ENCODE measurements at places on chromosomes 5 and 9.

GRCh38 chr5:81639556-81639955 is 111.3 kb downstream of the SSBP2 start:
- no peak for DNase-seq

DNA sequence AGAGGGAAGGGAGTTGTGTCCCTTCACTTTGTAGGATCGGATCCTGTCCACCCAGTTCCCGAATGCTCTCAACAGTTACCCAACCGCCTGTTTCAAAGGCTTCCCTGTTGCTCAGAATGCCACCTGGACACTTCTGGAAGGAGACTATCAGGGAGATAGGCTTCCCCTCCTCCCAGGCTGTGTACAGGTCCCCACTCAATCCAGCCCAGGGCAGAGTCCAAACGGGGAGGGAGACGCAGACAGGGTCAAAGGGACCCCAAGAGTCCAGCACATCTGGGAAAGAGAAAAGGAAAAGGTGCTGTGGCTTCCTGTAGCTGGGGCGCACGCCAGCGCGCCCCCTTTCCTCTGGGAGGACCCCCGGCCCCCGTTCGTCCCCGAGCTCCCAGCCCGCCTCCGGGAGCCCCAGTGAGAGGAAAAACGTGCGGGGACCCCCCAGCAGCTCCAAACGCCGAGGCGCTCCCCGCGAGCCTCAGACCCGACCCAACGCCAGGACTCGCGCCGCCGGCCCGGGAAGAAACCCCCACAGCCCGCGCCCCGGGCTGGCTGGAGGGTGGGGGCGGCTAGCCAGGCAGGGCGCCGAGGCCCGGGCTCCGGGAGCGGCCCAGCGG is 640 bp downstream of the SURF4 start:
- no peak for DNase-seq

GRCh38 chr5:170144286-170145023 is 38.8 kb downstream of the FOXI1 start:
- DNase-seq: no peak

DNA sequence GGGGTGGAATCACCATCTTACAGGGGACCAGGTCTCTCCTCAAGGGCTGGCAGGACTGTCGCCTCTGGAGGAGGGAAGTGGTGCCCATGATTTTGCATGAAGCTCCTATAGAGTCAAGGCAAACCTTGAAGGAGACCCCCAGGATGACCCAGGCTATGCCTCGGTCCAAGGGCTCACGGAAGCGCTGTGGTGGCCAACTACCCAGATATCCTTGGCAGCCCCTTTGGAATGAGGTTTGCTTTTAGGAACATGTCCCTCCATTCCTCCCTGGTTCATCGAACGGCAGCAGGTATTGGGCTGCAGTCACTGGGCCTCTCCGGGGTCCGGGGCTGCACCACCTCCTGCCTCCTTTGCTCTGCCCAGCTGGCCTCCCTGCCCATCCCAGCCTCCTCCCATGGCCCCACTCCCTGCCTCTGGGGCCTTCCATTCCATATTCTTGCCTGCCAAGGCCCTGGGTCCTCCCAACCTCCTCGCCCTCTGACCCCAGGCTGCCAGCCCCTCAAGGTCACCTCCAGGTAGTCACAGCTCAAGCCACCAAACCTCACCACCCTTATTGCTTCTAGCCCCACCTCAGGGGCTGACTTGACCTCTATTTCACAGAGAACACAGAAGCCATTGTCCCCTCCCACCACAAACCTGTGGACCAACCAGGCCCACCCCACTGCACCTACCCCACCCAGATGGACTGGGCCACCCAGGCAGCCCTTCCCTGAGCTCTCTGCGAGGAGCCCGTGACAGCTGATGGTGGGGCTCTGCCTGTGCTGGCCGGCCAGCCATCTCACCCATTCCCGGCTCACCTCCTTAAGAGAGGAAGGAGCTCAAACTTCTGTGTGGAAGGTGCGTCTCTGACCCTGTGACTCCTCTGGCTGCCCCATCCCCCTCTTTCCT is 3.6 kb upstream of the IL3 start:
- DNase-seq: no peak

DNA sequence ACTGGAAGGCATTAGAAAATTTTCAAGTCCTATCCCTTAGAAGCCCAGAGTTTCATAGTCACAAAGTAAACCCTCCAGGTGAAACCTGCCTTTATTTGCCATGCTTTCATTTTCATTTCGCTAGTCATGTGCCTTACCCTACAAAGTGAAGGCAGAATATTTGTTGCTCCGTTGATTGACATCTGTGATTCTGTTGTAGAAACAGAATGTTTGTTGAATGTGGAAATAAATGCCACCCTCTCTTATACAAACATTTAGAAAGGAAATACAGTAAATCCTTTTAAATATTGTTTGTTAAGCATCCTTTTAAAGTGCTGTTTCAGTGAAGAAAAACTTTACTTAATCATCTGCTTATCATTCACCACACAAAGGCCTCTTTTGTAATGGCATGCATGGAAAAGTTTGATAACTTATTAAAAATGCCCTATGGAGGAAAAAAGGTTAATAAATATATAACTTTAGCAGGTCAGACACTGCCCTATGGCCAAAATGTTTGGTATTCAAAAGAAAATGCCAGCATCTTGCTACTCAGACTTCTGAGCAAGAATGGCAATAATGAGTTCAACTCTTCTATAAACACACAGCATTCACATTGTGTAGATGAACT is 34.3 kb upstream of the CAST start:
- no peak for DNase-seq

DNA sequence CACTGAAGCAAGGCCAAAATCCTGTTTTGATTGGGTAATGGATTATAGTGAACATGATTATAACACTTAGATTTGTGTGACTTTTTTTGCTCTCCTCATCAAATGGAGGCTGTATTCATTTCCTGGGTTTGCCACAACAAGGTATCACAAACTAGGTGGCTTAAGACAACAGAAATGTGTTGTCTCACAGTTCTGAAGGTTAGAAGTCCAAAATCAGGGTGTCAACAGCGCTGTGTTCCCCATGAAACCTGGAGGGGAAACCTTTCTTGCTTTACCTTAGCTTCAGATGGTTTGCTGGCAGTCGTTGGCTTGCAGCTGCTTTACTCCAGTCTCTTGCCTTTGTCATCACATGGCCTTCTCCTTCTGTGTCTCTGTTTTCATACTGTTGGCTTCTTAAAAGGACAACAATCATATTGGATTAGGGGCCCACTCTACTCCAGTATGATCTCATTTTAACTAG is 32.4 kb downstream of the CDC42SE2 start:
- no peak for DNase-seq

GRCh38 chr5:116621599-116621998 is 47.0 kb upstream of the SEMA6A start:
- no peak for DNase-seq

- DNase-seq: no peak
Observed at GRCh38 chr5:163503106-163504078, 2.0 kb upstream of the MAT2B start.
